T-helper 2 cell (primary cell): ENCODE measurements at places on chromosomes 2 and 18.

- DNase-seq, result no peak
These were observed 503.7 kb upstream of the SLC8A1 start for GRCh38 chr2:40955635-40956034.

GRCh38 chr2:167776359-167776758 is 471.0 kb downstream of the STK39 start:
- DNase-seq, result no peak

DNA sequence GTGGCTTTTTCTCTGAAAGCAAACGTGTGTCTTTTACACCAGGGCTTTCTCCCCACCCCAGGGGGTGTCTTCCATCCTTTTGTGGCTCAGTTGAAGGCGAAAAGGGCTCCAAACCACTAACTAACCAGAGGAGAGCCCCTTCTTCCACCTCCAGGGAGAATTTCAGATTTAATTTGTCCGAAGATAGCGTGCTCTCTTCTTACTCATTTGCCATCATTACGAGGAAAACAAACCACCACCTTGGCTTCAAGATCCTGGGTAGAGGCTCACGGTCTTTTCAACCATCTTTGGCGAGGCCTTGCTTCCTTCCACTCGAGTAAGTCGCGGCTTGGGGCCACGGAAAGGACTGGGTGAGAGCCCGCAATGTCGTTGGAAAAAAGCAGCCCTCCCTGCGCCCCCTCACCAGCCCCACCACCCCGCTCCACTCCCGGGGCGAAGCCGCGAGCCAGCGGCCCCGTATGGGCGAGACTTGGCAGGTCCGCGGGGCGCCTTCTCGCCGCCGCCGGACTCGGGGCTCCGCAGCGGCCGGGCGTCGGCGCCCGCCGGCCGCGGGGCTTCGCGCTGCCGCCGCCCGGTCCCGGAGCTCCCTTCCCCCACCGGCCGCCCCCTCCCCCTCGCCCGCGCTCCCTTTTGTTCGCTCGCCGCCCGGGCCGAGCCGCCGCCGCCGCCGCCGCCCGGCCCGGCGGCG is 1.7 kb upstream of the ZNF532 start:
- DNase-seq, result no peak

DNA sequence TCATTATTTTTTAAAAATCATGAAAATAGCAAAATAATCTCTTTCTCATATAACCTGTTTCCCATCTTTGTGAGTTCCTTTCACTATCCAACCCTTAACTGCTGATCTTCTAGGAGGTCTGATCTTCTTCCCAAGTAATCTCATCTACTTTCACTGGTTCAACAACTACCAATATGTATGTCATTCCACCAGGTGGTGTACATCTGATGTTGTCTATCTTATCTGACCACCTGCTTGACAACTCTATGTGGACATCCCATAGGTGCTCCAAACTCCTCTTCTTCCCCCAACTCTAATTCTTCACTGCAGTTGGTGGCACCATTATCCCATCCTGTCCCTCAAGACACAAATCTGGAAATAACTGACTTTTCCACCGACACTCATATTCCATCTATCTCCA is 62.5 kb downstream of the FAM228A start:
- DNase-seq, result no peak

GRCh38 chr2:100733391-100734187 is 86.3 kb upstream of the NPAS2 start:
- DNase-seq, result no peak

GRCh38 chr2:156399224-156399949 is 36.8 kb upstream of the GPD2 start:
- no peak for DNase-seq

DNA sequence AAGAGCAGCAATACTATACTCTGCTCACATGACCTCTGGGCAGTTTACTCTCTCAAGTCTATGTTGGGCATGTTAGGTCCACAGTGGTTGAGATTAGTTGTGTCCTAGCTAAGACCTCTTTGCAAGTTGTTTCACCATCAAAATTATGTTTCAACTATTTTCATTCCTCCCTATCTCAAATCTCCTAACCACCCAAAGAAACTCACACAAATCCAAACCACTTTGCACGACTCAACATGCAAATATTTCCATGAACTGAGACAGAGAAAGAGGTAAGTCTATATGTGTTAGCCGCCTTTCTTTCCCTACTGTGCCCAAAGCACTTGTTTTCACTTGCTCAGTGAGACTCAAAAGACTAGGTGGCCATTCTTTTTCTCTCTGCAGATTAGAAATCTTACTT is 546.8 kb downstream of the TNS1 start:
- no peak for DNase-seq

- peak; percentile 71 for DNase-seq
These were observed 285.9 kb downstream of the RNF144A start for GRCh38 chr2:7203056-7203467.

- DNase-seq, result no peak
These were observed 161.3 kb downstream of the RTP5 start for GRCh38 chr2:242030858-242031257.

DNA sequence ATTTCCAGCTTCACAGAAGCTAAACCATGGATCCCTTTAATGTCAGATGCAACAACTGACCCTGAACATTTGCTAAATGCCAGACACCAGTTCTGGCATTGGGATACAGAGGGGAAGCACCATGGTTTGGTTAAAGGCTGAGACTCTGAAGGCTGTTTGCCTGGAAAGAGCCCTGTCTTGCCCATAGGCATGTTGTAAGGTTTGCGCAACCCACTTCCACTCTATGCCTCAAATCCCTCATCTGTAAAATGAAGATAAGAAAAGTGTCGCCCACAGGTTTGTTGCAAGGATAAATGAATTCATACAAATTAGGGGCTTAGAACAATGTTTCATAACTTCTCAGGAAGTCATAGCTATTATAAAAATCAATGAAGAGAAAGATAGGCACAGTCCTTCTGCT is 380.9 kb upstream of the GYPC start:
- DNase-seq, result no peak

- DNase-seq, result no peak
These were observed 36.6 kb upstream of the CETN1 start for GRCh38 chr18:543447-544078.

DNA sequence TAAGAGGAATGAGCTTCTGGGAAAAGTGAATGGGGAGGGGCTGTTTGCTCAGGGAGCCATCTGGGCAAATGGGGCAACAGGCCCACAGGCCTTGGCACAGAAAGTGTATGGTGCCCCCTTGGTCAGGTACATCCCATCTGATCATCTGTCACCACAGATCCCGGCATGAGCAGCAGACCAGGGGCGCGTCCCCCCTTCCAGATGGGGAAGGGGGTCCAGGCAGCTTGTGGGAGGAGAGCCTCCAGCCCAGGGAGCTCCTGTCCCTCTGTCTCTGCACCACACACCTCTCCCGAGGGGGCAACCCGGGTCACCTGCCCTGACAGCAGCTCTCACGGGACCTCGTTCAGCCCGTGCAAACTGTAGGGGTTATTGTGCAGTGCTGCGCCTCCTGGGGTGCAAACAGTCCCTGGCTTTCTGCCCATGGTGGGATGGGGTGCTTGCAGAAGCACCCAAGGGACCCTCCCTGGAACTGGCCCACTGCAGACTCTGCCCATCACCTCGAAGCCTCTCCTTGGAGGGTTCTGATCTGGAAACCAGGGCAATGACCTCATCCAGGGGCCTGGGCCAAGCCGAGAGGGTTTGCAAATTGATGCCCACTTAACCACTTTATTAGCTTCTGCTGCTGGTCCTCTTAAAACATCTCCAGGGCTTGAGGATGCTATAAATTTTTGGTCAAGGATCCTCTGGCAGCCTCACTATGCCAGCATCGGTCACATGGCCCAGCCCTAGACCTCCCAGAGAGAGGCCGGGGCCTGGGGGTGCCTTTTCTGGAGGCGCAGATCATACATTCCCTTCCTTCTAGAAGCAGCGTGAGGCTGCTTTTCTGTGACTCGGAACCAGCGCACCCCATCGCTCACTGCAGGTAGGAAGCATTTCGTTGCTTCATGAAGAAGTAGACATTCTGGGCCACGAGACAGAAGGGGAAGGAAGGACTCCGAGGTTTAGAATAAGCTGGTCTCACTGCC is 7.6 kb upstream of the BOK start:
- DNase-seq, result no peak

DNA sequence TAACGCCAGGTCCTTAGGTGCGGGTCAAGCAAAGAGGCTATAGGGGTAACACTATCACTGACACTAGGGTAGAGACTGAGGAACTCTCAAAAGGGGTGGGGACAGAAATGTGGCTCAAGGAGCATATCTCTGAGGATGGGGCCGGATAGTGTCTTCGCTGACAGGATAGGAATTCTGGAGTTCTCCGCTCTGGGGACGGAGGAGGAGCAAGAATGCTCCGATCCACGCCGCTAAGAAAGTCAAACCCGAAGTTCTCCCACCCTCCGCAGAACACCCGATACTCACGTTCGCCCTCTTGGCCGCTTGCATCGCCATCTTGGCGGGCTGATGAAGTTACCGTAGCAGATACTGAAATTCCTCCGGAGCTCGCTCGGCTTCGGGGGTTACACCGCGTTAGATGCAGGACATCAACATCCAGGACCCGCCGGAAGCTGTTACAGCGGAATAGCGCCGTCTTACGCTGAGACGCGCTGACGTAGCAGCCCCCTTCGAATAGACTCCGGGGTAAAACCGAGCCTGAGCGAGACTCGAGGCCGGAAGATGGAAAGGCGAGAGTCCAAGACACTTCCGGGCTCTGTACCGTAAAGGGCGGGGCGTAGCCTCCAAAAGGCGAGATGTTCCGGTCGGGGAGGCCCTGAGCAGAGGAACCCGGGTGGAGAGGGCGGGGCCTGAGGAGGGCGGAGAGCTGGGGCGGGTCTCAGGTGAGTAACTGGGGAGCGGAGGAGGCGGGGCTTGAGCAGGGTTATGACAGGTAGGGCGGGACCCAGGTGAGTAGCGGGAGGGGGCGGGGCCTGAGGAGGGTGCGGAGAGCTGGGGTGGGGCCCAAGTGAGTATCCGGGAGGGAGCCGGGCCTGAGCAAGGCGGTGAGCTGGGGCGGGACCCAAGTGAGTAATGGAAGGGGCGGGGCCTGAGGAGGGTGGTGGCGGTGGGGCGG is at the start of gene SF3B6:
TSS of gene SF3B6 (minus strand) at position 412 of the 934 bp plus-strand sequence. CDS start at position 315, 97 bp downstream.
- peak; percentile 100 for DNase-seq

GRCh38 chr18:8942909-8943545 is 159.5 kb upstream of the NDUFV2 start:
- no peak for DNase-seq

- DNase-seq, result no peak
These were observed 54.0 kb upstream of the SCN1A start for GRCh38 chr2:166181813-166182154.

DNA sequence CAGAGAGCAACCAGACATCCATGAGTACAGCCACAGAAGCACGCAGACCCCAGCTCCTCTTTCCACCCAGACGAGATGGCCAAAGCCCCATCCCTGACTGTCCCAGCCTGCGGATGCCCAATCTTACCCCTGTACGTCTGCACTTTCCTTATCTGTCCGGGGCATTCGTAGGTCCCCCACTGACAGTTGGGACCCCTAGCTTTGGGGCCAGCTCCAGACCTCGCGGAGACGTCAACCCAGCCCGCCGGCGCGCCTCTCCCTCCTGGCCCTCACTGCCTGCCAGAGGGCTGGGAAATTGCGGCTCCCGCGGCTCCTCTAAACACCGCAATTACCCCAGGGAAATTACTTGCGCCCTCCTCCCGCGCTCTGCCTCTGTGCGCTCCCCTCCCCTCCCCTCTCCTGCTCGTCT is 2.3 kb downstream of the ECEL1 start:
- no peak for DNase-seq

- DNase-seq, result no peak
These were observed 146.1 kb downstream of the BCL11A start for GRCh38 chr2:60407398-60407797.

- no peak for DNase-seq
These were observed 621 bp downstream of the TXNL1 start for GRCh38 chr18:56637711-56638231.

DNA sequence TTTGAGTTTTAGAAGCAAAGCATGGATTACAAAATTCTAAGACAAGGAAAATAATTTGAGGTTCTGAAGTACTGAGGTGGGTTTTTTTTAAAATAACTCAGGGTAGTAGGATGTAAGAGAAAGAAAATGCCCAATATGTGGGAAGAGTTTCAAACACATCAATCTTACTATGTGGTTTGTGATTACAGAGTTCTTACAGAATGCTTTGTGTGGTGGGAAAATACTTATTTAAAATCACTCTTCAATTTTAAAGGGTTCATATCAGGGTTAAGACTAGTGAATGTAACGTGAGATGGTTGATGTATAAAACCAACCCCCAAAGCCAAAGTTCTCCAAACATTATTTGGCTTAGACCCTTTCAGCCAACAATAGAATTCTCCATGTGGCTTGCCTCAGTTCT is 173.5 kb downstream of the UBE2E3 start:
- no peak for DNase-seq
